ENCODE measurements at places on chromosomes 2 and 18.

DNA sequence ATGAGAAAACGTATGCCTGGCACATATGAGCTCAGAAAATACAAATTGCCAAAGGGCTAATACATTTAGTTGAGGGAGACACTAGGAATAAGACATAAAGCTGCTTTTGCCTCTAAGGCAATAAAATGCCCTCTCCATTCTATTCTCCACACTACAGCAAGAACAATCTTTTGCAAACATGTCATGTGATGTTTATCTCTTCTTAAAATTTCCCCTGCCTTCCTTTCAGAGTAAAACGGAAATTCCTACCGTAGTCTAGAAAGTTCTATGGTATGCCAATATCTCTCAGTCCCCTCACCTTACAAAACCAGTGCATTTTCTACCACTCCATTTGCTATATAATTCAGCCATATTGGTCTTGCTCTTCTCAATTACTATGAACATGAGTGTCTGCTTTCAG lies 33.1 kb downstream of the C18orf54 start:
- DNase-seq: no peak

GRCh38 chr2:7278984-7279383 lies 361.8 kb downstream of the RNF144A start:
- no peak for DNase-seq

- DNase-seq: no peak
Observed at GRCh38 chr2:232540441-232541041, 1.0 kb downstream of the CHRNG start.

GRCh38 chr2:239096676-239097427 lies 249.0 kb downstream of the TWIST2 start:
- DNase-seq: no peak

DNA sequence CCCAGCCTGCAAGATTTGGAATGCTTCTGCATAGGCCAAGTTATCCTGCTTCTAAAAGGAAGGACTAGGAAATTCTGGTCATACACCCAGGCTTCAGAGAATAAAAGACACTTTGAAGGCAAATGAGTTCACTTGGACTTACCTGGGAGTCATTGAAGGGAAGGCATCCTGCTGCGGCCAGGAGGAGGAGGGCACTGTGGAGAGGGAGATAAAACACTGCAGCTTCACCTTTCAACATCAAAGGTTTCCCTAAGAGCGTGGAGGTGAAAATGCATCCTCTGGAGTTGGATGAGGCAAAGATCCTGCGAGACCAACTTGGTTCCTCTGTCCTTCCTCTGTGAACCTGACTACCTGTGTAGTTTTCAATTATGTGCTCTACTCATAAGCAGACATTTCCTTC lies 79.5 kb upstream of the RIOK3 start:
- DNase-seq: no peak

- no peak for DNase-seq
Observed at GRCh38 chr18:79938196-79938595, 13.3 kb downstream of the SLC66A2 start.

DNA sequence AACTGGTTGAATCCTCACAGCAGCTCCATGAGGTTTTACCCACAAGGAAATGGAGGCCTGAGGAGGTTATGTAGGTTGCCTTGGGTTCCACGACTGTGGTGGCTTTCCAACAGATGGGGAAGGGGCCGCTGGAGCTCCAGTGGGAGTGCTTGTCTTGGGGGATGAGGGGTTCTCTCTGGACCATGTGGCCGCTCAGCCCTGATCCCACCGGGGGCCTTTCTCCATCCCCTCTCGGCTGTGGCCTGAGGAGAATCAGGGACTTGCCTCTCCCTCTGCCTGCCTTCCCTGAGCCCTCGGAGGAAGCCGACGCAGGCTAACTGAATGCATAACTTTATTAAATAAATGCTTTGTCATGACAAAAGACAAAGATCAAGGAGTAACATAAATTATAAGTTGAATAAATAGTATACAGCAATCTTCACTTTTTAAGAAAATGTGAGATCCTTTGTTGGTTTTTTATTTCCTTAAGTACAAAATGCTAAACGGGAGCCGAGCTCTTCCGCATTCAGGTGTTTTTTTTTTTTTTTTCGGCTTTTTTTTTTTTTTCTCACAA lies 23.5 kb downstream of the IGFBP5 start:
- no peak for DNase-seq

DNA sequence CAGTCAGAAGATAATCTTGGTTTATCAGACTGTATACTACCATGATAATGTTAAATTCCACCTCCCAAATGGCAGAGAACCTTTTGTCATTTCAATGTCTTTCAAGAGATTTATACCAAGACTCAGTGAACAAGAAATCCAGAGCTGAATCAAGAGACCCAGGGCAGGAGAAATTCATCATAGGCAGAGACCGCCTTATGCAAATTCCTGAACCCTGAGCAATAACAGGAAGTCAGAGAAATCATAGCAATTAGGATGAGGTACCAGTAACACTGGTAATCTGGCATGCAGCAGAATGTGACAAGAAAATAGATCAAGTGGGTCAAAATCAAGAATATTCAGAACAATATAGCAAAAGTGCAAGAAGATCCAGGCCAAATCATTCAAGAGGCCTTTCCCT lies 412.4 kb upstream of the LRATD1 start:
- DNase-seq: no peak

DNA sequence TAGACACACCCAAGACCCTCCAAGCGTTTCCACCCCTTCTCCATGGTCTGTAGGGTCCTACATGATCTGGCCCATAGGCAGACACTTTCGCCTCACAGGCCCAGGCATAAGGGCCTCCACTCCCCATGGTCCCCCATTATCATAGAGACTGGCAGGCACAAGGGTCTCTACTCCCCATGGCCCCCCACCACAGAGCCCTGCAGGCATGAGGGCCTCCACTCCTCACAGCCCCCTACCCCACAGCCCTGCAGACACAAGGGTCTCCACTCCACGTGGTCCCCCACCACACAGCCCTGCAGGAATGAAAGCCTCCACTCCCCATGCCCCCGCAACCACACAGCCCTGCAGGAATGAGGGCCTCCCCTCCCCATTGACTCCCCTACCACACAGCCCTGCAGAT lies 159.7 kb upstream of the AGAP1 start:
- no peak for DNase-seq

DNA sequence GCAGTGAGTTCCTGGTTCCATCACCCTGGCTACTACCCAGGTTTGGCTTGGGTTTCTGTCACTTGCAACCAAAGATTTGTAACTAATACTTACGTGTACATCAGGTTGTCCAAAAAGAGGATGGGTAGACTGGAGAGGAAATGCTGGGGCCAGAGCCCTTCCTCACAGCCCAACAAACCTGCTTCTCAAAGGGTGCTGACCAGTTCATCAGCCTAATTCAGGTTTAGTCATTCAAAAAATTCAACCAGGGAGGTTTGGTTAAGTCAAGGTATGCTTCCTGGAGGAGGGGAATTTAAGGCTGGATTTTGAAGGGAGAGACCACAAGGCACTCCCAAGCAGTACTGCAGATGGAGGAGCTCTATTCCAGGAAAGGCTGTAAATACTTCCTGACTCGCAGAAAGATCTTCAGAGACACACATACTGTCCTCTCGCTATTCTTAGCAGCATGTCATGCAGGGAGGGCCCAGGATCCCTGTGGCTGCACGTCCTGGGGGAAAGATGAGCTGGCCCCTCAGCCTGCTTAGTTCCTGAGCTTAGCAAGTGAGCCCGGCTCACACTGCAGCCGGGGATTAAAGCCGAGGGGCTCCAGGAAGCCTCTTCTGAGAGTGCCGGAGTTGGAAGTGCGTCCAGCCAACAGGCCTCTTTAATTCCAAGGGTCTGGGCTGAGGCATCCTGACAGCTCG lies 40.0 kb upstream of the BIN1 start:
- DNase-seq: no peak

DNA sequence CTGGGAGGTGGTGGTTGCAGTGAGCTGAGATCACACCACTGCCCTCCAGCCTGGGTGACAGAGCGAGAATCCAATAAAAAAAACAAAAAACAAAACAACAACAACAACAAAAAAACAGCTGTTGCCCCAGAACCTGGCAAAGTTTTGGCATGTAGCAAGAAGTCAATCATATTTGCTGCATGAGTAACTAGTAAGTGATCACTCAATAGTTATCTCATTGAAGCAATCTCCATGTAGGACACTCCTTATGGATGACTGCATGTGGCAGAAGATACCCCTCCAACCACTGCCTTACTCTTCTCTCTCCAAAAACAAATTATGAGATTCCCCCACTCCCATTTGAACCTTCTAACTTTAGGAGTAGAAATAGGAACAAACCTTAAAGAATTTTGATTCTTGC lies 113.7 kb downstream of the TTC27 start:
- no peak for DNase-seq

DNA sequence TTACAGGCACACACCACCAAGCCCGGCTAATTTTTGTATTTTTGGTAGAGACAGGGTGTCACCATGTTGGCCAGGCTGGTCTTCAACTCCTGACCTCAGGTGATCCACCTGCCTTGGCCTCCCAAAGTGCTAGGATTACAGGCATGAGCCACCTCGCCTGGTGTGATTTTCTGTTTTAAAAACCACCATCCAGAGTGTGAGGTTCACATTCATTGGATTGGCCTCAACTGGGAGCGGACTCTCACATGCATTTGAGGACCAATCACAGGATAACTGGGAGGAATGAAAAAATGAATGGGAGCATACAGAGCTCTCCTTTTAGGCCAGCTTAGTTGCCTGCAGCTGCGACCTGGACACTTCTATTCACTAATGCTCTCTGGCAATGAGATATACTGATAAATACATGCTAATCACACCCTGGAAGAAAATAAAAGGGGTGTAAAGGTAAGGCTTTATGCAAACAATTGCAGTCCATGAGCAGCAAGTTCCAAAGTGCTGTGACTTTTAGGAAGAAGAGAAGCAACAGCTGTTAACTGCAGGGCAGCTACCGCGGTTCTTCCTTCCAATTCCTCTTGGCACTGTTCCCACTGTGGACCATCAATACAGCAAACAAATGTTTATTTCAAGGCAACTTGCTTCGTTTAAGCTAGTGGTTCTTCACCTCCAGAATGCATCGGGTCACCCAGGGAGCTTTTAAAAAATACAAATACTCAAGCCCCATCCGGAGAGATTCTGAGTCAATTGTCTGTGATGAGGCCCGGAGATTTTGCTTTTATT lies 49.5 kb upstream of the FZD5 start:
- DNase-seq: no peak

DNA sequence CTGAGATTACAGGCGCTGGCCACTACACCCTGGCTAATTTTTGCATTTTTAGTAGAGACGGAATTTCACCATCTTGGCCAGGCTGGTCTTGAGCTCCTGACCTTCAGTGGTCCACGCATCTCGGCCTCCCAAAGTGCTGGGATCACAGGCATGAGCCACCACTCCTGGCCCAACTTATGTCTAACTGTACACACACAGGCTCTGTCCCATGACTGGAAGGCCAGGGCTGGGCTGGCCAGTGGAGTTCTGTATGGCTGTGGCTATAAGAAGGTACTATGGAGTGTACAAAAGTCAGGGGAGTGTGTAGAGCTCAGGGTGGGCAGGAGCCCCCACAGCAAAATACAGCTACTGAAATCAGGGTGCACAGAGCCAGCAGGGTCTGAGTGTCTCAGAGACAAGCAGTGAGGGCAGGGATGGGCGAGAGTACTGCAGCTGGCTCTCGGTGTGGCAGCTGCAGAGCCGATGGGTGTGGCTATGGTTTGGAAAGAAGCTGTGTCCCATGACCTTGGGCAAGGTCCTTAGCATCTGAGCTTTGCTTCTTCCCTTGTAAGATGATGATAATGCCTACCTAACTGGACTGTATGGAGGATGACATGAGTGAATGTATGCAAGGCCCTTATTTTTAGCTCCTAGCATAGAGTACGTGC lies 10.4 kb upstream of the MSGN1 start:
- no peak for DNase-seq

GRCh38 chr2:985317-985898 lies 34.8 kb downstream of the SNTG2 start:
- no peak for DNase-seq

DNA sequence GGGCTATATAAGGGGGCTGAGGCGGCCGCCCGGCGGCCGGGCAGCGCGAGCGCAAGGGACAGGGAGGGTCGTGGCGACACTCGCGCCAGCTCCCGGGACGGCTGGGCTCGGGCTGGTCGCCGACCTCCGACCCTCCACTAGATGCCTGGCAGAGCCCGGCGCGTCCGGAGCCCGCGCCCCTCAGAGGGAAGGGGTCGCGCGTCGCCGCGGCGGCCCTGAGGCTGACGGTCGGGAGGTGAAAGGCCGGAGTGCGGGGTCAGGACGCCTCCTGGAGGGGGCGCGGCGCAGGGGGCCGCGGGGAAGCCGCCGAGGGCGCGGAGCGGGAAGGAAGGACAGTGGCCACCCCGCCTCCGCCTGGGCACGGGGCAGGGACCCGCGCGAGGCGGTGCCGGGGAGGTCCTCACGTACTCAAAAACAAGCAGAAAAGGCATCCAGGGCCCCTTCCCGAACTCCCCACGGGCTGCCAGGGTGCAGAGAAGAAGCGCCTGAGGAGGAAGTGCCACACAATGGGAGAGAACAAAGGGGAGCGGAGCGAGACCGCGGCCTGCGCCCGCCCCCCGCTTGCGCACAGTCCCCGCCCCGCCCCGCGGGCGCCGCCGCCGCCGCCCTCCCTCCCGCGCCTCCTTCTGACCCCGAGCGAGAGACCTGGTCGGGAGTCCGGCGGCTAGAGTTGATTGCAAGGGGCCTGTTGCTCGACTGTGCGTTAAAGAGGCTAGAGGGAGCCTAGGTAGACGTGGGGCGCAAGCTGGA lies 776 bp upstream of the KLF7 start:
- no peak for DNase-seq

- DNase-seq: no peak
Observed at GRCh38 chr2:159892990-159893810, 95.2 kb upstream of the CD302 start.

DNA sequence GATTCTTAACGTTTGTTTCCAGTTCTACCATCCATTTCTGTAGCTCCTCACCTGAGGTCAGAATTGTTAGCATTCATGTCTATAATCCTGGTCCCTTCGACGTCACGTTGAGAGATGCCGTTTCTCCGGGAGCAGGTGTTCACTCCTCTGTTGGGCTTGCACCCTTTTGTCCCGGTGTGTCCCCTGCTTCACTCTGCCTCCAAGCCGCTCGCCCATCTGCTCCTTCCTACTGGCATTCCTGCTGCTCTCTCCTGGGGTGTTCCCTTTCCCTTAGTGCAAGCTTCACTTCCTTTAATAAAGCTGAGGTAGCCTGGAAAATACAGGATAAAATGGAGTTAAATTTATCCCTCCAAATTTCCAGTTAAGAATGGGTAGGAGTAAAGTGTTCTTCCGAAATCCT lies 61.9 kb upstream of the CABYR start:
- DNase-seq: no peak

- no peak for DNase-seq
Observed at GRCh38 chr2:216739035-216739434, 43.7 kb upstream of the IGFBP5 start.

- DNase-seq: no peak
Observed at GRCh38 chr2:205527801-205528200, 154.5 kb upstream of the NRP2 start.

DNA sequence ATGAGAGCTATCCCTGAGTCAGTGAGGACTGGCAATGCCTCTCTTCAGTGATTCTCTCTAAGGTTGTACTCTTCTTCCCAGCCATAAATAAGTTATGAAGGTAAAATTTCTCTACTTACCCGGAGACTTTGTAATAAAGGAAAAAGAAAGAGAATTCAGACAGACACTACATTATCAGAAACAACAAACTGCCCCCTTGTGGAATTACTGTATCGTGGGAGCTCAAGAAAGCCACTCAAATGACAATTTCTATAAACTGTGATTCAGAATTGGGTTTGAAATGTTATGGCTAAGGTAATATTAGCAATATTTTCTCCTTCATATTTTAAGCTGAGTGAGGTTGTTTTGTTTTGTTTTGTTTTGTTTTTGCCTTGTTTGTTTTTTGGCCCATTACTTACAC lies 155.8 kb upstream of the TANK start:
- DNase-seq: no peak

Data from stimulated activated CD4-positive, alpha-beta T cell treated with anti-CD3 and anti-CD28 coated beads, Interleukin-12 subunit alpha, Interleukin-12 subunit beta, amount 100 ng/mL, for 24 hours (primary cell).